Kidney glomerular epithelial cell (primary cell): ENCODE measurements at places on chromosomes 2 and 18.

- DNase-seq, result no peak
Measured at GRCh38 chr2:96353032-96353561, 17.5 kb downstream of the NCAPH start.

GRCh38 chr2:1414121-1414520 lies 858 bp downstream of the TPO start:
- DNase-seq, result no peak

- peak; percentile 37 for DNase-seq
Measured at GRCh38 chr2:164903204-164903603, 52.1 kb downstream of the SLC38A11 start.

DNA sequence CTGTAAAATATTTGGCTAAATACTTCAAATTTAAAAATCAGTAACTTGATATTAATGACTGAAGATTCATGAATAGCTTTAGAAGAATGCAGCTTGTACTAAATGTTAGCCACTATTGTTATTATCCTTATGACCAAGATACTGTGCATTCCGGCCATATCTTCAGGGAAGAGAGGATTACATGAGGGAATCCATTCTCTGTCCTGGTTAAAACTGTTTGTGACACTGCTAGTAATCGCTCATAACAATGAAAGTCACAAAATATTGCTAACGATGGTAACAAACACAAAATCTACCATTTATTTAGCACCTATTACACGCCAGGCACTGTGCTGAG lies 217.7 kb downstream of the PRKCE start:
- DNase-seq, result peak; percentile 19

- no peak for DNase-seq
Measured at GRCh38 chr18:3748086-3748485, 298.1 kb downstream of the TGIF1 start.

DNA sequence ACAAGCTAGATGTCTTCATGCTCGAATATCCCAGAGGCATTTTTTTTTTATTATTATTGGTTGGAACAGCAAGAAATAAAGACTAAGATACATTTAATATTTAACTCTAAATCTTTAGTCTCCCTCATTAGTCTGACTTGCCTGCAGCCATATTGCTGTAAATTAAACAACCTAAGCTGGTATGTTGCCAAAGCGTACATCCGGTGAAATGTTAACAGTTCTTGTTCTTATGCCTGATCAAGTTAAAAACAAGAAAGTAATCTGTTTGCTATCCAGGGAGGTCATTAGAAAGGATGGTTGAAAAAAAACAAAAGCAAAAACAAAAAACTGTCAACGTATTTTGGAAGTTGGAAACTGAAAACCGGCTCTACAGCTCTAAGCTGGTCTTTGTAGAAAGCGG lies 125.9 kb upstream of the NABP1 start:
- DNase-seq, result no peak

DNA sequence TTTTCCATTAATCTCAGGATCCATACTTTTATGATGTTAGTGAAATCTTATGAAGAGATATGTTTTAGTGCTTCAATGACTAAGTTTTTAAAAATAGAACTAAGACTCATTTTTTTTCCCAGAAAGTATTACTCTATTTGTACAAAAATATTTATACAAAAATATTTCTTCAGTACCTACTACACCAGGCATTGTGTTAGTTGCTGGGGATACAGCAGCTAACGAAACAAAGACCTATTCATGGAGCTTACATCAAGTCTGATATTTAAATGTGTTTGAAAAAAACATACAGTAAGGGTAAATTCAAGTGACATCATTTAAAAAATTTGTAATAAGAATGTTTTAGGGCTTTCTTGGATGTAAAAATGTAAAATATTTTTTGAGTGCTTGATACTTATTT lies 11.6 kb downstream of the VAPA start:
- no peak for DNase-seq

- DNase-seq, result no peak
Measured at GRCh38 chr2:141455211-141455826, 675.5 kb downstream of the LRP1B start.

DNA sequence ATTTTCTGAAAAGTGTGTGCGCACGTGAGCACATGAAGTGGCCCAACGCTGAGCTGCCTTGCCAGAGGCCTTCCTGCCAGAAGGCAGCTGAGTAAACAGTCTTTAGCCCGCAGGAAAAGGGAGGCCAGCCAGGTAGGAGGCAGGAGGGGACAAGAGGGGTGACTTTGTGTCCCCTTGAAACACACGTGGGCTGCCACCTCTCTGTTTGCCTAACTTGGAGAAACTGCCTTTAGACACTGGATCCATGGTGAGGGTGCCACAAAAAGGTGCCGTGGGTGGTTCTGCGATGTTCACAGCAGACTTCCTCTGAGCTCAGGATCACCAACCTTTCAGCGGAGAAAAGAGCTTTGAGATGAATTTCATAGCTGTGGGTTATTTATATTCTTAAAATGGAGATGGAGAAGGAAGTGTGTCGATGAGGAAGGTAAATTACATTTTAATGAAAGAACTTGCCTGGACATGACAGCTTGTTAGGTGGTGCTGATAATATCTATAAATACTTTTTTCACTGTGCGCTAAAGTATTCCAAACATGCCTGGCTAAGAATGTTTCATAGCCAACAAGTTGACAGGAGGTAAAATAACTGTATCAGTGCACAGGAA lies 36.6 kb upstream of the ASB1 start:
- DNase-seq, result no peak

DNA sequence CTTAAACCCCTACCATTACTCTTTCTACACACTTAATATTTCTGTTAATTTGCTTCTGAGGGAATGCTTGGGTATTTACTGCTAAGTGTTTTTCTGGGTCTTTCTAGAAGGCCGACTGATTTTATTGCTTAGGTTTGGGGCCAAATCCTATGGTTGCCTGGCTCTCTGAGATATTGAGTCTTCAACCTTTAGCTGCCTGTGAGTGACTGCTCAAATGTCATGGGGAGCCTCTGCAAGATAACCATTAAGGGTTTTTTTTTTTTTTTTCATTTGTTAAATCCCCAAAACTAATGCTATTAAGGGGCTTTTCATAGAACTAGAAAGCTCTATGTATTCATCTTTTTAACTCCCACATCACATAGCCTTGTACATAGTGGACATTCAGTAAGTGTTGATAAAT lies 5.0 kb downstream of the OSBPL6 start:
- DNase-seq, result no peak

- DNase-seq, result peak; percentile 93
Measured at GRCh38 chr2:216478151-216478550, 20.5 kb upstream of the RPL37A start.

- no peak for DNase-seq
Measured at GRCh38 chr2:235740821-235741220, 247.0 kb downstream of the AGAP1 start.

GRCh38 chr2:10407841-10408648 lies 40.1 kb downstream of the ODC1 start:
- peak; percentile 85 for DNase-seq

DNA sequence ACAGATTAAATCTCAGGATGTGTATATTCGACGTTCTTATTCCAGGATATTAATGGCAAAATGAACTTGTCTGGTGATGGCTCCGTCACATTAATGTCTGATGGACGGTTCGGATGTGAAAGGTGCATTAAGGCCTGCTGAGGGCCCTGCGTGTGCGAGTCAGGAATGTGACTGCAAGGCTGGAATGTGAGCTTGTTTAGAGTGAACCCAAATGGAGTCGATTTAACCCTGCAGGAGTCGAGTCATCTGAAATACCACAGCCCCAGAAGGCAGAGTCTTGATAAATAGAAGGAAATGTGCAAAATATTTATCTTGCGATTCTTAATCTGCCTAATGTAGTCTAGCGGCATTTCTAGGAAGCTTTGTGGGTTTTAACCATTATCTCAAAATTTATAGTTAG lies 44.3 kb downstream of the RDH14 start:
- DNase-seq, result peak; percentile 22

DNA sequence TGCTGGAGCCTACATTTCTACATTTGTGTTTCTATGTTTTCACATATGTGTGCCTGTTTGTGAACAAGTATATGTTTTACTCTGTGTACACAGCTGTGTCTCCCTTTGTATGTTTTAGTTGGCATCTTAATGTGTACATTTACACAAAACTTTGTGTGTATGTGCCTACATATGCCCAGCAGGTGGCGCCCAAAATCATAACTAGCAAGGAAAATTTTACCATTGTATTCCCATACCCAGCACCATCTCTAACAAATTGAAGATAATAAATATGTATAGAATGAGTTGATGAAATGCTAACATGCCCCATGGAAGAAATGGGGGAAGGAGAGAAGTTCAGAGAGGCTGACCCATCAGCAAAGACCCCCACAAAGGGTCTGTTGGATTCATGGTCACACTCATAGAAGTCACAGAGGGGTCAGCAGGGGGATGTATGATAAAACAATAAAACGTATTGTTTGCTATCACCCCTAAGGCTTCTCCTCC lies 48.1 kb downstream of the PKDCC start:
- DNase-seq, result peak; percentile 53

- no peak for DNase-seq
Measured at GRCh38 chr2:170088776-170089175, 89.2 kb upstream of the MYO3B start.

- peak; percentile 44 for DNase-seq
Measured at GRCh38 chr2:219552382-219553167, 8.7 kb downstream of the TMEM198 start.

- no peak for DNase-seq
Measured at GRCh38 chr2:177195194-177195593, 17.4 kb upstream of the HNRNPA3 start.

GRCh38 chr2:74843899-74844298 lies 10.0 kb downstream of the HK2 start:
- DNase-seq, result peak; percentile 21

DNA sequence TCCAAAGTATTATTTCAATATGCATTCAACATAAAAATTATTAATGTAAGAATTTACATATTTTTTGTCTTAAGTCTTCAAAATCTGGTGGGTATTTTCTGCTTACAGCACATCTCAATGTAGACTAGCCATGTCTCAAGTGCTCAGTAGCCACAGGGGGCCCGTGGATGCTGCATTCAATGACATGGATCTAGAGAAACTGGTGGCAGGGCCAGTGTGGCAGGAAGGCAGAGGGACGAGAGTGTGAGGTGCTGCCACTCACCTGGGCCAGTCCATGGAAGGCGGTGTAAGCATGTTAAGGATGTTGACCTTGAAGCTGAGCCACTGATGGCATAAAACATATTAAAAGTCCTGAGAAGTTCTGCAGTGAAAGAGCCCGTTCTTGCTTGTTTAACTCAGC lies 6.2 kb upstream of the LIPG start:
- DNase-seq, result no peak

DNA sequence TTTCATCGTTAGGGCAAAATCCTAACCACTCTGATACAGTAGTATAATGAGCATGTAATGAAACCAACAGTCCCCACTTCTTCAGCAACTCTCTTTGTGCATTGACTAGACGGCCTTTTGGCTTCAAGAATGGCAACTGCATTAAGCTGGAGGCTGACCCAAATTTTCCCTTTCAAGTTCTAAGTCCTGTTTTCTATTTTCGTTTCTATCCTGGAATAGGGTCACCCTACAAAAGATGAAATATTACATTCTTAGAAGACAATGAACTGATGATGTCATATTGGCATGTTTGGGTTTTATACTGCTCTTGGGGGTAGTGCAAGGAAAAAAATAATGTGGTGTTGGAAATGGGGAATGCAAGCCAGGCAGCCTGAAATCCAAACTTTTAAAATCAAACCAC lies 254.4 kb downstream of the ETAA1 start:
- no peak for DNase-seq

GRCh38 chr2:9599430-9599829 lies 31.4 kb downstream of the YWHAQ start:
- DNase-seq, result no peak

DNA sequence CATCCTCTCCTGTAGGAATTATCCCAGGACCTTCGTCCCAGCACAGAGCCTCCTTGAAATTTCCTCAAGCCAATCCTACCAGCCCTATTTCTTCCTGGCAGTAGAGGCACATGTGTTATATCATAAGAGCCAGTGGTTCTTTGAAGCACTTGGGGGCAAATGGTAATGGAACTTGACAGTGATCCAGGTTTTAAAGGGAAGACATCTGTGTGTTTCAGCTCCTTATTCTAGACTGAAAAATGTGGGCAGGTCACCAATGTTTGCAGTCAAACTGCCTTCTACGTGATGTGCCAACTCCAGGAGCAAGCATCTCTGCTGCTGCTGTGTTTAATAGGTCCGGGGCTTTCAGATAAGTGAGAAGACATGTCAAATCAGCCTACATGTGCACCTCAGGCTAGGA lies 157.1 kb downstream of the GALNT14 start:
- no peak for DNase-seq

GRCh38 chr2:202042444-202042843 lies 8.8 kb downstream of the FZD7 start:
- DNase-seq, result no peak

DNA sequence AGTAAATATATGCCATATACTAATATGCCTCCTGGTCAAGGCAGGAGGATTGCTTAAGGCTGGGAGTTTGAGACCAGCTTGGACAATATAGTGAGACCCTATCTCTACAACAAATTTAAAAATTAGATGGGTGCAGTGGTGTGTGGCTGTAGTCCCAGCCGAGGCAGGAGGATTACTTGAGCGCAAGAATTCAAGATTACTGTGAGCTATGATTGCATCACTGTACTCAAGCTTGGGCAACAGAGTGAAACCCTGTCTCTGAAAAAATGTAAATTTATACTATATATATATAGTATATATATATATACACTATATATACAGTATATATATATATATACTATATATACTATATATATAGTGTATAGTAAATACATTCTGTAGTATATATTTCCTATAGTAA lies 30.0 kb upstream of the NPC1 start:
- no peak for DNase-seq

DNA sequence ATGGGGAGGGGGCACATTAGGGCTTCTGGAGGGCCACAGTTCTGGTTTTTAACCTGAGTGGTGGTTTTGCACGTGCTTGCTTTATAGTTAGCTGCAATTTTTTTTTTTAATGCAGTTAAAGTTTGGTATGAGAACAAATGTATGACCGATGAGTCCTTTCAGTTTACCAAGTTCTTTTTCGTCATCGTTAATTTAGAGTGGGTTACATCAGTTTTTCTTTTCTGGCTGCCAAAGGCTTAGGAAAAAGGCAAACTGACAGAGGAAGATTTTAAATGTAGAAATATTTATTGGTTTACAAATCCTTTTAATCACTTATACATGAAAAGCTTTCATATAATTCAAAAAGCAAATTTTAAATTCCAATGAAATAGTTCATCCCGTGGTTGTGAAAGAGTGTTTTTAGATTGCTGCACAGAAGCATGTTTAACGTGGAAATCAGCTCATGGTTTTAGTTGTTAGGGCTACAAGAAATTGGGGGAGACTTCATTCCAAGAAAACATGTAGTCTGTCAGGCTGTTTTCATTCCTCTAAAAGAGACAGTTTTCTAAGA lies 82.9 kb downstream of the MSH2 start:
- no peak for DNase-seq

DNA sequence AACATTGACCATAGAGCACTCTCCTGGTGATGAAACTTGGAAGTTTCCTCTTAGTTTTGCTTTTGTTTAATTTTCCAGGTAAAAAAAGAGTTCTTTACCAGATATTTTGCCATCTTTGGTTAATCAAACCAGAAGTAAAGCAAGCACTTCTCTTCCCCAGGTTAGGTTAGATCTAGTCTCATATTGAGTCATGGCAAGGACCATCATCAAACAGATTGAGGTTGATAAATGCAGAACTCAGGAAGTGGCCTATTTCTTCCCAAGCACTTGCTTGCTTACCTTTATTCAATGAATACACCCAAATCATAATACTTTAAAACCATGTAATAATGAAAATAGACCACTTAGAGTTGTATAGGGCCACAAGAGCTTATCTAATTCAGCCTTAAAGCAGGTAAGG lies 23.4 kb downstream of the DNAH6 start:
- DNase-seq, result no peak

- DNase-seq, result peak; percentile 42
Measured at GRCh38 chr2:234496055-234496834, 636 bp downstream of the ARL4C start.
